ENCODE measurements at places on chromosomes 4 and X. TPM values are rescaled to one million over a fixed set of nuclear protein-coding genes. Genes with fewer than 3 reads are reported as not detected.

The FGFBP2 gene
- 33.0 TPM for total RNA-seq

DNA sequence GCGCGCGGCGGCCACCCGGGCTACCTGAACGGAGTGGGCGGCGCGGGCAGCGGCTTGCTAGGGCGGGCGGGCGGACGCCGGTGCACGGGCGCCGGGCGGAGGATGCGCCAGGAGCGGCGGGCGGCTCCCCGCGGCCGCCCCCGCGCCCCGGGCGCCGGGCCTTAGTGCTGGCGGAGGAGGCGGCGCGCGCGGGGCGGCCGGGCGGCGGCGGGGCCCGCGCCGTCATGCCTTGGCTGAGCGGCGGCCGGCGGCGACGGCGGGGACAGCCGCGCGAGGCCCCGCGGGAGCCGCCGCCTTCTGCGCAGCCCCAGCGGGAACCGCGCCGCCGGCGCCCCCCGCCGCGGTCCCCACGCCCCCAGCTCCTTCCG is 48.2 kb downstream of the CLDN34 start:
- DNase-seq, result no peak

The SPARCL1 gene
- 516 TPM for total RNA-seq

The RHOH gene
- total RNA-seq, result 0.30 TPM

The HMGN5 gene
- total RNA-seq, result 8.7 TPM

DNA sequence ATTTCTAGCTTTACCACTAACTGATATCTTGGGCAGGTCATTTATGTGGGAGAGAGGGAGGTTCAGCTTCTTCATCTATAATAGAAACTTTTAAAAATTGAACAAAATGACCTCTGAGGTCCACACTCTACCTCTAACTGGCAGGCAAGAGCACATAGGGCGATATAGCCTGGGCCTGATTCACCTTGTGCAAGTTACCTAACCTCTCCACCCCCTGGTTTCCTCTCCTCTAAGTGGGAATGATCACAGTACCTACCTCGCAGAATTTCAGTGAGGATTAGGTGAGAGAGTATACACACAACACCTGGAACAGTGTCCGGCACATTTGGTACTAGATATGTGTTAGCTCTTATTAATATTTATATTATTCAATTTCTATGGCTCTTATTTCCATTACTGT is 15.5 kb downstream of the KLB start:
- DNase-seq, result no peak

DNA sequence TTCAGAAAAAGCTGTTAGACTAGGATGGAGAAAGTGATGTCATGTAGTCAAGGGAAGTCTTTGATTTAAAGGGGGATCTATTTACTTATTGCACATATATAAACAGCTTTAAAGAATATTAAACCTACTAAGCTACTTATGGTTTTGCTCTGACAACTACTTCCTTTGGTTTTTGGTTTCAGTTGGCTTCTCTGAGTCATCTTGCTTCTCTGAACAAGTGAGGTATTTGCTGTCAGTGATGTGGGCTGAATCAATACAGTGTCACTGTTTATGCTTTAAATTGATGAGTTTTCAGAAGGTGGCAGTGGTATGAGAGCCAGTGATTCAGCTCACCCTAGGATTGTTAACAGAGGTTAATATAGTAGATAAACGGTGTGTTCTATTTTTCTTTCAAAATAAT is 75.1 kb downstream of the CEP44 start:
- no peak for DNase-seq

DNA sequence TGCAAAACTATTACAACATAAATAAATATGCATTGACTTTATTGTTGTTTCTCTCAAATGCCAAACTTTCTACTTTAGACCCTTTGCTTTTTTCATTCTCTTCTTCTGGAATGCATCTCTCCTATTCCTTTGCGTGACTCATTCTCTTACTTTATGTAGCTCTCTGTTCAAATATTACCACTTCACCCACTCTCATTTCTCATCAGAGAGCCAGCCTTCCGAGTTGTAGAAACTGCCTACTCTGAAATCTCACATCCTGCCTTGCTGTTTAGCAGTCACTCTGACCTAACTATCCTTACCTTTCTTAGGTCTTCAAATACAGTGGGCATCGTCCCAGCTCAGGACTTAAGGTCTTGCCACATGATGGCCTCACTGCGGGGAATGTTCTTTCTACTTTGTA is 143.5 kb downstream of the GALNTL6 start:
- DNase-seq, result no peak

GRCh38 chr4:78667325-78667724 is 108.8 kb upstream of the BMP2K start:
- DNase-seq, result no peak

The TMEM33 gene
- total RNA-seq, result 43.3 TPM

DNA sequence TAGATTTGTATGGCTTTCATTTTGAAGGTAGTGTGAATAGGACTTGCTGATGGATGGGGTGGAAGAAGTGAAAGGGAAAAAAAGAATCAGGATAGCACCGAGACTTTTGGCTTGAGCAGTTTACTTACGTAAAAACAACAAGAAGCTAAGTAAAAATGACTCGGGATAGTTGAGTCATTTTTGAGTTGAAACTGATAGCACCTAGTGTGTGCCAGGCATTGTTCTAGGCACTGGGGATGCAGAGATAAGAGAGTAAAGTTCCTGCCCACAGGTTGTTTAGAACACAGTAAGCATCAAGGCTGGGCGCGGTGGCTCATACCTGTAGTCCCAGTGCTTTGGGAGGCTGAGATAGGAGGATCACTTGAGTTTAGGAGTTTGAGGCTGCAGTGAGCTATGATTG is 34.7 kb downstream of the ADD1 start:
- DNase-seq, result no peak

DNA sequence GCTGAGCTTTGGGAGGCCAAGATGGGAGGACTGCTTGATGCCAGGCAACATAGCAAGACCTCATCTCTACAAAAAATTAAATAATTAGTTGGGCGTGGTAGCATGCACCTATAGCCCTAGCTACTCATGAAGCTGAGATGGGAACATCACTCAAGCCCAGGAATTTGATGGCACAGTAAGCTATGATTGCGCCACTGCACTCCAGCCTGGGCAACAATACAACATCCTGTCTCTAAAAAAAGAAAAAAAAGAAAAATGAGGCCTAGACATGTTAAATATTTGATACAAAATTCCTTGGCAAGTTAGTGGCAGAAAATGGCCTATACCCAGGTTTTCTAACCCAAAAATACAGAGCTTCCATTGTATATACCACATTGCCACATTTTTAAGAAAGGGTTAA is 88.1 kb upstream of the MAB21L2 start:
- DNase-seq, result no peak

GRCh38 chr4:163180090-163180489 is 13.4 kb upstream of the NAF1 start:
- DNase-seq, result no peak

The AKAP17A gene
- 72.8 TPM for total RNA-seq

DNA sequence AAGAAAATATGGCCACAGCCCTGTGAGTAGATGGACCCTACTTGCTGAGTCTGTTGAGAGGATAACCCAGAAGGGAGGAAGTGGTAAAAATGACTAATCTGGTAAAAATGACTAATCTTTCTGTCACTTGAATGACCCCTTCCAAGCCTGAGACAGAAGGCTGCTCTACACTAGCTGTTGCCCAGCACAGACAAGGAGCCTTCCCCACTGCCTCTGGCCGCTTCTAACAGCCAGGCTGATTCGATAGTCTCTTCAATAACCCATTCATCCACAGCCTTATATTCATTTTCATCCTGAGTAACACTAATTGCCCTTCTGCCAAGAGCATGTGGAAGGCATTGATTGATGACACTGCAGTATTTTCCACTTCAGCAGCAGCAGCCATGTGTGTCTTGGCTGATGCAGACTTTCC is 18.4 kb downstream of the MAGEB17 start:
- no peak for DNase-seq

DNA sequence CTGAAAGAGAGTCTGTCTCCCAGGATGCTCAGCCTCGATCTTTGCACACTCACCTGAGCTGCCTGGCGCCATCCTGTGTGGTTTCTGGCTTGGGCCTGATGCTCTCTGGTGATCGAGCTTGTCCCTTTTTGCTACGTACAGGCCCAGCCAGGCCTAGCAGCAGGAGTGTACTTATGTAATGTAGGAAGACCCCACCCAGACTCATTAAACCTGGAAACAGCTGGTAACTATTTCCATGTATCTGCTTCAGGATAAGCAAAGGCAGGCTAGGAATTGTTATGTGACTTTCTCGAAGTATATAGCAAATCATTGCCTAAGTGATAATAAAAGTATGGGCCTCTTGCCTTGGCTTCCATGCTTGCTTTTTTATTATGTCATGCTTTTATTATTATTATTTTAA is 18.6 kb upstream of the ARSJ start:
- DNase-seq, result no peak

DNA sequence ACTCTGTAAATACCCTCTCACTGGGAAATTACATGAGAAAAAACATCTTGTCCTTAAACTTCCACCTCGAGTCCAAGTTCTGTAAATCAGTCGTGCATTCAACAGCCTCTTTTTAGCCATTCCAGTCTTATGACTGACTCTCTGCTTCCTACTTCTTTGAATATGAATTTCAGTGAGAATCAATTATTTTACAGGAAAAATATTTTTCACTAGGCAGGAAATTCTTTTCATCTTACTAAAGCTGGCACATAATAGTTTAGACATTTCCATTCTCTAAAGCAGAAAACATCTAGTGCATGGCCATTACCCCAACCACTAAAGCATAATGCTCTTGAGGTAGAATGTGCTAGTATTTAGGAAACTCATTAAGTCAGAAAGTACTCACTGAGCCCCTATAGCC is 565.7 kb upstream of the FAT1 start:
- DNase-seq, result no peak

DNA sequence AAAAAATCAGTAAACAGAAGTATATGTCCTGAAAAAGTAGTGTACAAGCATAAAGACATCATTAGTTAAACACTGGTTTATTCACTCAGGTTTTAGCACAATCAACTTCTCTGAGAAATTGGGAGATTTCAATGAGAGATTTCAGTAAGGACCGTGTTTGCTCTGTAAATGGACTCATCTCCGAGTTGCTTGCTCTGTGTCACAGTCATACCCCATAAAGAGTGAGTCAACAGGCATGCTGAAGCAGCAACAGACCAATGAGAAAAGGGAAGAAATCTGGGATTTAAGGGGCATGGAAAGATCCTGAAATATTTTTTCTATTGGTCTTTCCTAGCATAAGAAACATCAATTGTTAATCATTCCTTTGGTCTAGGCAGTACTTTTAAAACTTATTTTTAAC is 4.7 kb downstream of the GLUD2 start:
- DNase-seq, result no peak

- no peak for DNase-seq
Observed at GRCh38 chr4:77127215-77127614, 29.8 kb upstream of the CCNG2 start.

DNA sequence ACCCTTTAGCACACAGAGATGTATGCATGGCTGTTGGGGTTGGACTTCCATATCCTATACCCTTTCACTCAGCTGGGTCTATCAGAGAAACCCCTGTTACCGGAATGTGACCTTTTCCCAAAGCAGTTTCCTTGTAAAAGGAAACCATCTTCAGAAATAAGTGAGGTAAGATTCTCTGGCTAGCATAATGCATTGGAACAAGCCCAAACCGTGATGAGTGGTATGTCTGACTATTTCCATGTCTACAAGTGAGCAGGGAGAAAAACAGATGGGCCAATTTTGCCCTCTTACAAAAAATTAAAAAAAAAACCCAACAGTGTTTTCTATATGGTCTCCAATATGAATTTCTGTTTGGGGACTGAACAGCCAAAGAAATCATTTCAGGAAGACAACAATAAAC is 283.9 kb downstream of the SMARCA1 start:
- no peak for DNase-seq

The SH3TC1 gene
- total RNA-seq, result 31.6 TPM

GRCh38 chrX:132908891-132909290 is 49.5 kb downstream of the HS6ST2 start:
- DNase-seq, result no peak

The EPGN gene
- not detected for total RNA-seq

The STOX2 gene
- total RNA-seq, result 11.9 TPM

GRCh38 chr4:24413311-24413784 is 171.0 kb downstream of the DHX15 start:
- no peak for DNase-seq

The TRMT44 gene
- total RNA-seq, result 71.4 TPM
